ENCODE measurements at places on chromosomes 3 and 15.

- no peak for DNase-seq
Measured at GRCh38 chr15:95853350-95853749, 477.1 kb upstream of the NR2F2 start.

DNA sequence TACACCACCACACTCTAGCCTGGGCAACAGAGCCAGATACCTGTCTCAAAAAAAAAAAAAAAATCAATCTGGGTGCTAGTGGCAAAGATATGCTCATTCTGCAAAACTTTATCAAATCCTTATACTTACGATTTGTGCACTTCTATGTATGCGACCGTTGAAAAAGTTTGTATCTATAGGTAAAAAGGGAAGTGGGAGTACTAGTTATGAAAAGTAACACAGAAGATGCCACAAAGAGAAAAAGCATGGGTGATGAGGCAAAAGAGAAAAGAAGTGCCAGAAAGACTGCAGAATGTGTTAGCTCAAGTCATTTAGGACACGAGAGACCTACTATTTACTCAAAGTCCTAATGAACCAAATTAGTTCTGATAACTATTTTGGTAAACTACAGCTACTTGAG is 407.8 kb downstream of the SHQ1 start:
- DNase-seq = no peak

DNA sequence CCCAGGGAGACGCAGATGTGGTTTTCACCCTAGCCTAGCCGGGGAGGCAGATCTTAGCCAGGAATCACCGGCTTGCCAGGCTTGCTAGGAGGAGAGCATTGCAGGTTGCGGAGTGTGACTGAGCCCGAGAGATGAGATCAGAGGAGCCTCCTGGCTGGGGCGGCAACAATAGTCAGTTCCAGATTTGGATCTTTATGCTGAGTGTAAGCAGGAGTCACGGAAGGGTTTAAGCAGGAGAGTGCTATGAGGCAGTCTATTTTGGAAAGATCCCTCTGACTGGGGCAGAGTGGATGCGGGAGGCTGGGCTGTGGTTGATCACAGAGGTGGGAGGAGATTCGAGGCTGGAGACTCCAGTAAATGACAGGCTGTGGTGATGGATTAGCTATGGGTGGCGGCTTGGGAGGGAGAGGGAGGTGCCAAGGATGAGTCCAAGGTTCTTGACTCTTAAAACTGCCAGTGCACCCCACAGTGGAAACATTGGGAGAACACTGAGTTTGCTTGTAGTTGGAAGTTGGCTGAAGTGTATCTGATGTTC is 10.4 kb upstream of the BAHD1 start:
- DNase-seq = no peak

- DNase-seq = no peak
Measured at GRCh38 chr3:152105446-152105845, 163.3 kb upstream of the MBNL1 start.

GRCh38 chr3:159853506-159853864 is 135.2 kb upstream of the IL12A start:
- DNase-seq = no peak

DNA sequence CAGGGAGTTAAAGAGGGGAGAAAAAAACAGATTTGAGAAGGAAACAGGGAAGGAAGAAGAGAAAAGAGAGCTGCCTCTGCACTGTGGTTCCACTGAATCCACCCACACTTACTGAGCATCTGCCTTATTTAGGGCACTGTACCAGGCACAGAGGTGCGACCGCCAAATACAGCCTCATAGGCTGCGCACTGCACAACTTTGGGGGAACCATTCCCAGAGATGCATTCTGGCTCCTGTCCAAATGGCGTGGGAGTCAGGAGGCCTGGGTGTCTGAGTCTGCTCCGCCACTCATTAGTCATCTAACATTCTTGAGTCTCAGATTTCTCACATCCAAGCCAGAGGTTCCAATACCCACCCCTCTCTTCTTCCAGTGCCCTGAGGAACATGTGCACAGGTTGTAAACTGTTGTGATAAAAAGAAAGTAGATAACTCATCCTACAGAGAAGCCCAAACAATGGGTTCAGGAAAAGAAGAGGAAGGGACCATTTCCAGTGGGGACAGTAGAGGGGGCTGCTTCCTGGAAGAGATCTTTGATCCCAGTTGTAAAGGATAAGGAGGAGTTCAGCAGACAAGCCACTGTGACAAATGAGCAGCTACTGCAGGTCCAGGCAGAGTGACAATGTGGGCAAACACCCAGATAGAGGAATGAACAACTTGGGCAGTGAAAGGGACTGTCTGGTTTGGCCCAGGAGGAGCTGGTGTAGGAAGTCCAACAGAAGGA is 254.6 kb downstream of the UACA start:
- no peak for DNase-seq

DNA sequence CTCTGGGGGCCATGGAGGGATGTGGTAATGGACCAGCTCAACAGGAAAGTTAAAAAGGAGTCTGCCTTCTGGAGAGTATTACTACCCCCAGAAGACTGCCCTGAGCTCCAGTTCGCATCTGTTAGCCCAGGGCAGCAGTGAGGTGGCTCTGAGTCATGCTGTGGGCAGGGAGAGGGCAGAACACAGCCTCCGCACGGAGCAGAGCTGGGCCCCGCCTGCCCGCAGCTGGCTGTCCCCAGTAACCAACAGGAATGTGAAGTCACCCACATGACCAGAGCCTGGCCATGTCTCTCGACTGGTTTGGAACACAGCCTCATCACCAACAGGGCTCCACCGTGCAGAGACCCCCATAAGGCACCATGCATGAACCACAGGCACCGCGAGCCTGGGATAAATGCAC is 62.1 kb downstream of the CYFIP1 start:
- DNase-seq = no peak

DNA sequence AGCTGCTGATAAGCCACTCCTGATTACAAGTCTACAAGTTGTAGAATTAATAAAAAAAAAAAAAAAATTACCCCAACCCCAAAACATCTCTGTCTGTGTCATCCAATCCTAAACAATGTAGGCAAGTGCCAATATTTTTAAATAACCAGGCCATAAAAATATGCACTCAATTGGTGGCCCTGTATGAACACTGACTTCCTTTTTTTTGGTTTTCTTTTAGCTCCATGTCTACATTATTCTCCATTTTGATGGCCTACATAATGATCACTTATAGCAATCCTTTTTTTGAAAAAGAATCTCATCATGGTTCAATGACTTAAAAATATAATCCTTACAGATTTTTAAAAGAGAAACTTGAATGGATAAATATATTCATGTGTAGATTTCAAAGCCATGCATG is 72.1 kb downstream of the FOXP1 start:
- no peak for DNase-seq

DNA sequence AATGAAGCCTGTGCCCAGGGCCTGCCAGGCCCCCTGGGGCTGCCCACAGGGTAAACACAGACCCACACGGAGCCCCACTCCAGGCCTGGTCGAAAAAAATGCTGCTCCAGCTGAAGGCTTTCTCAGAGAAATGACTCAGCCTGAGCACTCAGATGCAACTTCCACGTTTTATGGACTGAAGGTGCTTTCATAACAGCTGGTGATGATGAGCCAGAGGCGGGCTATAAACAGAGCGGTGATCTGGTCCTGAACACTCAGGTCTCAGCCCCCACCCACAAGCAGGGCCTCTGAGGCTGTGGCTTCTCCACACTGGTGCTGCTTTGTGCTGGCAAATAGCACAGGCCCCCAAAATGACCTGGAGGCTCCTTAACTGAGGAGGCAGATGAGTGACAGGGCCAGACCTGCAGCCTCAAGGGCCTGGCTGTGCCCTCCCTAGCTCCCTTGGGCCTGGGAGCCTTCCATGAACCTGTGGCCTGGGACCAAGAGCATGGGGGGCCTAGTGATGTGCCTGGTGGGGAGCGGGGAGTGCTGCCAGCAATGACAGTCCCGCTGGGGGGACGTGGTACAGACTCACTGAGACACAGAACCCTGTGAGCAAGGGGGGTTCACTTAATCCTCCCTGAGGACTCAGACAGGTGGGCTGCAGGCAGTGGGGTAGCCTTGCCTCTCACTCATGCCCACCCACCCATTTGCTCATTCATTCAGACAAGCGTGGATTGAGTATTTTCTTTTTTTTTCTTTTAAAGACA is 23.0 kb upstream of the FURIN start:
- DNase-seq = no peak

- DNase-seq = no peak
Measured at GRCh38 chr3:152222327-152222726, 46.4 kb upstream of the MBNL1 start.

DNA sequence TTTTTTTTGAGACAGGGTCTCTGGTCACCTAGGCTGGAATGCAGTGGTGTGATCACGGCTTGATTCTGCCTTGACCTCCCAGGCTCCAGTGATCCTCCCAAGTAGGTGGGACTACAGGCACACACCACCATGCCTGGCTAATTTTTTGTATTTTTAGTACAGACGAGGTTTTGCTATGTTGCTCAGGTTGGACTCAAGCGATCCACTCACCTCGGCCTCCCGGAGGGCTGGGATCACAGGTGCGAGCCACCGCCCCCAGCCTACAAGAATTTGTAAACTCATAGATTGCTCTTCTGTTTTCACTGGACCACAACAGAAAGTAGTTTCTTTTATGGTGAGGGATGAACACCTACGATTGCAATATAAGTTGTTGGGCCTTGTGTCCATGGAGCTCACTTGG is 7.4 kb downstream of the IGF1R start:
- DNase-seq = no peak

DNA sequence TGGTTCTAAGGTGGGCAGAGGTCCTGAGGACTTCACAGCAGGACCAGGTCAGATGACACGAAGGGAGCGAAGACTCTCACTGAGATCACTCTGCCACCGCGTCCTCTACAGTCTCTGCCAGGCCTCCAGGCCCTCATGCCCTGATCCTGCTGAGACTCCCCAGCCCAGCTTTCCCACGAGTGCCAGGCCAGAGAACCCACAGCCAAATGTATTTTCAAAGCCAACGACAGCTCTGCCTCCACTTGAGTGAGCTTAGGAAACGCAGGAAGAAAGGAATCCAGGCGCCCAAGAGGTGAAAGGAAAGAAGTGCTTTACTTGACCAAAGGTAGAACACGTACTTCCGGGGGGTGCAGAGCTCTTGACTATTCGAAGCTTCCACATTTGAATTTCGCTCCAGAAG is 275.0 kb downstream of the XXYLT1 start:
- no peak for DNase-seq

GRCh38 chr3:106302451-106303221 is 433.8 kb upstream of the CBLB start:
- DNase-seq = no peak

GRCh38 chr15:37698679-37699078 is 235.8 kb upstream of the TMCO5A start:
- DNase-seq = no peak

GRCh38 chr3:172622916-172623700 is 87.8 kb downstream of the NCEH1 start:
- peak; percentile 5 for DNase-seq

- DNase-seq = no peak
Measured at GRCh38 chr15:88125576-88125975, 131.0 kb downstream of the NTRK3 start.

- DNase-seq = no peak
Measured at GRCh38 chr3:182954553-182955235, 25.6 kb downstream of the DCUN1D1 start.

DNA sequence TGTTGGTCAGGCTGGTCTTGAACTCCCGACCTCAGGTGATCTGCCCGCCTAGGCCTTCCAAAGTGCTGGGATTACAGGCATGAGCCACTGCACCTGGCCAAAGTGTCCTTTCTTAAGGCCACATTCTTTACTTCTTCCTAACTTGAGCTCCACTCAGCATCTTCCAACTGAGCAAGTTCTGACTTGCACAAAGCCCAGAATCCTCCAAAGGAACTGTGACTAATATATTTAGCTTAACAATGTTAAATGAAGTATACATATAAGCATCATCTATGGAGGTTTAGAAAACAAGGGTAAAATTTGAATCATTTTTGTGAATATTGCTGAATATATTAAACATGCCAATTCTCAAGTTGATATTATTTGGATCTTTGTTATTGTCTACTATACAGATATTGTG is 93.7 kb downstream of the SHQ1 start:
- no peak for DNase-seq

GRCh38 chr15:95620934-95621579 is 709.4 kb upstream of the NR2F2 start:
- DNase-seq = no peak

- no peak for DNase-seq
Measured at GRCh38 chr3:69871251-69871650, 128.3 kb upstream of the SAMMSON start.

- DNase-seq = no peak
Measured at GRCh38 chr3:141294848-141295247, 63.2 kb downstream of the PXYLP1 start.

GRCh38 chr15:60840306-60840702 is 361.4 kb upstream of the ICE2 start:
- no peak for DNase-seq

DNA sequence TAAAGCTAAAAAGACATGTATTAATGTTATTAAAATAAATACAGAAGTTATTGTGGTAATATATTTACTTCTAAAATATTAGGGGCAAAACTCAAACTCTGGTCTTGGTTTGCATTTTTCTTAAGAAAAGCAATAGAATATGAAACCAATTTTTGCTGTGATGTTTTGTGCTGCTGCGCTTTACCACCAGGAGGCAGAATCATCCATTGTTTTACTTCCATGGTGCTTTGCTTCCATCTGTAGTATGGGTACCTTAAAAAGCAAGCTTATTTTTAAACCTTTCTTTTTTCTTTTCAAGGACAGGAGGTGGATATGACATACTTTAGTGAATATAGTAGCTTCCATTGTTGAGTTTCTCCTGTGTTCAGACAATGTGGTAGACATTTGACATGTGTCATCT is 46.6 kb upstream of the MRPL3 start:
- no peak for DNase-seq

DNA sequence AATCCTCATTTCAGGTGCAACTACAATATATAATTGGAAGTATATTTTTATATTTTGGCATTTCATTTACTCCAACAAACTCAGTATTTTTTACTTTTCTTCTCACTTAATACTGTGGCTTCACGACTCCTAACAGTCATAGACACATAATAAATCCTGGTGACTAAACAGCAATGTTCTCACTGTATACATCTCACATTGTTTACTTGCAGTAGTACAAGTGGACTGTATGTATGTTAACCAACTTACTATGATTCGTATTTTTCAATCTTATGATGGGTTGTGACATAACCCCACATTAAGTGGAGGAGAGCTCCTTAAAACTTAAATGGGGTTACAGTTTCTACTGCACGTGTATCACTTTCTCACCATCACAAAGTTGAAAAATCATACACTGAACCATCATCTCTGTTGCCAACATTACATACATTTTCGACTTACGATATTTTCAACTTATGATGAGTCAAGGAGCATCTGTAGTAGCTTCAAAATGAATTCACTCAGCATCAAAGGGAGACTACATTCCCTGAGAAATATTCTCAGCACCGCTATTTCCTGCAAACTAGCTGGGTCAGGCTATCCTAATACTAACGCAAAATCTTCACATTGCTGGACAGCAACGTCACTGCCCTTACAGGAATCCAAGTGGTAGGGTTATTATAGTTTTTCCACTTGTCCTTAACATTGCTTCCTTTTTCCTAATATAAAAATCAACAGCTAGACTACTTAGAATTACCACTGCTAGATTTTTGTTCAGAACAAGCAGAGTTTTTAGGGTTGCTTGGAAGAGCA is 7.3 kb downstream of the ADAM10 start:
- no peak for DNase-seq
